ENCODE measurements at places on chromosomes 16 and 17. TPM values are rescaled to one million over a fixed set of nuclear protein-coding genes. Genes with fewer than 3 reads are reported as not detected.

The CHD9NB gene
- not detected for polyA plus RNA-seq

GRCh38 chr16:75111961-75112733, 4.4 kb downstream of the LDHD start:
- H3K27me3 ChIP-seq, result no peaks in the 10 kb centered on the region
- no peaks in the 10 kb centered on the region for H3K36me3 ChIP-seq
- no peak overlapping the region for H3K4me3 ChIP-seq
- peaks cover 46% of the 10 kb centered on the region for H3K4me1 ChIP-seq

DNA sequence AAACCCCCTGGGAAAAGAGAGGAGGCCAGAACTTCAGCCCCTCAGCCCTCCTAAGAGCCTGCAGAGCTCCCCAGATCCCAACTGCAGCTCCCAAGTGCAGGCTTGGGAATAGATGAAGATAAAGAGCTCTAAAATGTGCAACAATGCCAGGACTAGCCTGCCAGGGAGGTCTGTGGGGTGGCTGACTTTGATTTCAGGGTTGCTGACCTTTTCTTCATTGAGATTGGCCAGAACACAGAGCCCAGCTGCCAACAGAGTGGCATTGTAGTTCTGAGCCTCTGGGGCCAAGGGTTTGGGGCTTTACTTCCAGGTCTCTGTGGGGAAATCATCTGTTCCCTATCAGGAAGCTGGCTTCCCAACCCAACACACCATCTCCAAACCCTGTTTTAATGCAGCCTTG, 120.6 kb downstream of the COPRS start:
- no peak overlapping the region for H3K27ac ChIP-seq
- H3K4me3 ChIP-seq, result no peak overlapping the region
- H3K27me3 ChIP-seq, result peaks cover 7% of the 10 kb centered on the region
- H3K4me1 ChIP-seq, result no peaks in the 10 kb centered on the region
- DNase-seq, result no peak
- no peaks in the 10 kb centered on the region for H3K36me3 ChIP-seq

The PIGL gene
- polyA plus RNA-seq, result 12.0 TPM

DNA sequence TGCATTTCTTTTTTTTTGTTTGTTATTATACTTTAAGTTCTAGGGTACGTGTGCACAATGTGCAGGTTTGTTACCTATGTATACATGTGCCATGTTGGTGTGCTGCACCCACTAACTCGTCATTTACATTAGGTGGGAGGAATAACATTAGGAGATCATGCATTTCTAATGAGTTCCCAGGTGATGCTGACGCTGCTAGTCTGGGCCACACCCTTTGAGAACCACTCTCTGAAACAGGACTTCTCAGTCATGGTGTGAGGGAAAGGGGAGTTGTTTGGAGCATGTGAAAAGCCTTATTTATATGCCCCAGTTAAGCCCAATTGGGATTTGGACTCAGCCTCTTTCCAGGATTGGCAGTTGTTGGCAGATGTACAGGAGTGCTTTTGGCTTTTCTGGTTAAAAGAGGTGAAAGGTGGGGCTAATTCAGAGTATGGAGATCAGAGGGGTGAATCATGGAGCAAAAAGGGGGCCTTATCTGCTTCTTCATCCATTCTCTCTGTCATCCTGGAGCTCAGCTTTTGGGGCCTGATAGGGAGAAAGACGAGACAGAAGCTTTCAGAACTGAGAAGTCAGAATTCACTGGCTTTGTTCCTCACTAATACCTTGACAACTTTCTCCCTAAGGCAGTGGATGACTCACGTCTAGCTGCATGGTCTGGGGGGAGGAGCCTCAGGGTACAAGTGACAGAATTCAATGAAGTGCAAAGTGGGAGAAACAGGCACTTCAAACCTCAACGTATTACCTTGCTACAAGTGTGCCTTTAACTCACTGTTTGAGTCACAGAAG, 180.0 kb upstream of the CACNG3 start:
- H3K36me3 ChIP-seq, result peaks cover 3% of the 10 kb centered on the region
- H3K4me1 ChIP-seq, result peaks cover 22% of the 10 kb centered on the region
- H3K4me3 ChIP-seq, result no peak overlapping the region
- H3K27ac ChIP-seq, result no peak overlapping the region
- no peaks in the 10 kb centered on the region for H3K27me3 ChIP-seq
- DNase-seq, result no peak

- no peaks in the 10 kb centered on the region for H3K4me1 ChIP-seq
- no peaks in the 10 kb centered on the region for H3K36me3 ChIP-seq
- no peak overlapping the region for H3K27ac ChIP-seq
- H3K4me3 ChIP-seq, result no peak overlapping the region
- H3K27me3 ChIP-seq, result no peaks in the 10 kb centered on the region
- no peak for DNase-seq
Measured at GRCh38 chr17:71412803-71413202, 708.0 kb upstream of the SOX9 start.

The CD79B gene
- polyA plus RNA-seq, result 85.1 TPM

GRCh38 chr17:64178011-64178825, 48.3 kb upstream of the ERN1 start:
- no peak for DNase-seq
- no peak overlapping the region for H3K4me3 ChIP-seq
- H3K4me1 ChIP-seq, result no peaks in the 10 kb centered on the region
- H3K36me3 ChIP-seq, result peaks cover 6% of the 10 kb centered on the region

- H3K4me1 ChIP-seq, result peaks cover 9% of the 10 kb centered on the region
- H3K27ac ChIP-seq, result no peak overlapping the region
- no peak for DNase-seq
- H3K36me3 ChIP-seq, result no peaks in the 10 kb centered on the region
Measured at GRCh38 chr16:80700558-80700957, 103.8 kb downstream of the CDYL2 start.

The PROCA1 gene
- 0.37 TPM for polyA plus RNA-seq

The KIAA0753 gene
- polyA plus RNA-seq, result 1.2 TPM
